ENCODE measurements at places on chromosomes 2 and 18.

DNA sequence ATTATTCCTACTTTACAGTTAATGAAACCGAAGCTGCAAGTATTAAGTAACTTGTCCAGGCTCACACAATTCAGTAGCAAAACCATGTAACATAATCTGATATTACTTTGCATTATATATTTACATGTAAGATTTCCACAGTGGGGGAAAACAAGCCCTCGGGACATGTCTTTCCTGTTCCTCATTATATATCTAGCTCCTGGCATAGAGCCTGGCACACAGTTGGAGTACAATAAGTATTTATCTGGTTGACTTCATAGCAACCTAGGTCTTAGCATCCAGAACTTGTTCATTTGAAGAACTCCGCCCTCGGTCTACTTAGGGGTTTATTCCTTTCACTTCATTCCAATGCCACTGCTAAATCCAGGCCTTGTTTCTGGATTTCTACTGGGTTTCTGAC is 1.6 kb upstream of the RBM45 start:
- DNase-seq = no peak

GRCh38 chr2:19775315-19775714 is 126.5 kb downstream of the TTC32 start:
- no peak for DNase-seq

DNA sequence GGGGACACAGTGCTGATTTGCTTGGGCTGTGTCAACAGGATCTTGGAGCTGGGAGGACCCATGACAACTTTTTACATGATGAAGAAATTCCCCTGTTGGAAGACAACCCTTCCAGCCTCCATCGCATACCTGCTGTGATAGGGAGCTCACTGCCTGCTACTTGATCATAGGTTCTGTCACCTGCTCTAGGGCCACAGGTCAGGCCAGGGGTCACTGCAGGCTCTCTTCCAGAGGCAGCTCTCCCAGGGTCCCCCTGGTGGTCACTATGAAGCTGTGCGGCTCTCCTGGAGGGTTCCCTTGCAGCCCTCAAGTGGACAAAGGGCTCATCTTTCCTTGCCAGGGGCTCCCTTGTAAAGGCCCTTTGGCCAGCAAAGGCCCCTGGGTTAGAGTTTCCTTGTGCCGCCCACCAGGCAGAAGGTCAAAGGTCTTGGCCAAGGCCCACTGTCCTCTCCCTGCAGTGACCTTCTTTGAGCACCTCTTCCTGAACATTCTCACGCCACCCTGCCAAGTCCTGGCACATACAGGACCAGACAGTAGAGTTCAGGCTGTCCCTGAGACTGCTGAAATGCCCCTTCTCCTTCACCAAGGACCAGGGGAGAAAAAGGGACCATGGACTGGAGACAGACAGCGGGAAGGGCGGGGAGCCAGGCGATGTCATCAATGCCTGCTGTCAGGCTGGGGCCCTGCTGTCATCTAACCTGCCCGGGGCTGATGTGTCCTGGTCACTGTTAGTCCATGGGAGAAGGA is 345.1 kb downstream of the DYSF start:
- no peak for DNase-seq

DNA sequence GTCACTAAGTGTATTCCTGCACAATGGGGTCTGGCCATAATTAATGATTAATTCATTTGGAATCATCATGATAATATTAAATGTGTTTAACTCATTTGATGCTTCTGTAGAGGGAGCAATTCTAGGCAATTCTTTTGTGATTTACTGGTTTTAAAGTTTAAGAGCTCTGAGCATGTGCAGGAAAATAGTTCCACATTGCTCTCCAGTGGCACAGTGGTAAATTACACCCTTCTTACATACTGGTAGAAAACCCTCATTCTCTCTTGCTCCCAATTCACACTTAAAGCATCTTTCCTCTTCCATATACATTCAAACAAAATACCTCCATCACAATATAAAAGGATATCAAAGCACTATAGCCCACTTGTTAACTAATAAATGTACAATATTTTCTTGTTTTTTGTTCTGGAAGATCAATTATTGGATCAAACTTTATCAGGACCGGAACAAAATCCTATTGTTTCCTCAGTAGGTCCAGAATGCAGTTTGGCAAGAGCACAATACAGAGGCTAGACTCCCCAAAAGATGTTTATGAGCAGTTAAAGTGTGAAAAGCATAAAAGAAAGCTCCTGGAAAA is 844.3 kb downstream of the MBD2 start:
- no peak for DNase-seq

- no peak for DNase-seq
Measured at GRCh38 chr2:26189123-26189522, 16.2 kb downstream of the GAREM2 start.

DNA sequence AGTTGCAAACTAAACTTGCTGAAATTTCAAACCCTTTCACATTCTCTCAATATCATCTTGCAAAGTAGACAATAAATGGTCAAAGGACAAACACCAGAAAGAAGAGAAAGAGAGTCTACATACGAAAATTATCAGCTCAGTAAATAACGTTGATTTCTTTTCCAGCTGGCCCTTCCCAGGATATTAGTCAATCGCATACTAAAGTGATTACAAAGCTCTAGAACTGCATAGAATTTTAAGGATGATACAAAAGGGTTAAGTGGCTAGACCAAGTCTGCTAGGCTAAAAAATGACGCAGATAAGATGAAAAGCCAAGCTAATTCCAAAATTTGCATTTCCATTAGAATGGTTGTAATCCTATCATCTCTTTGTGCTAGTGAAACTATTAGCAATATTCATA is 405.7 kb downstream of the FBXO15 start:
- DNase-seq = no peak

GRCh38 chr2:146239392-146240135 is 1605.3 kb upstream of the ACVR2A start:
- no peak for DNase-seq

DNA sequence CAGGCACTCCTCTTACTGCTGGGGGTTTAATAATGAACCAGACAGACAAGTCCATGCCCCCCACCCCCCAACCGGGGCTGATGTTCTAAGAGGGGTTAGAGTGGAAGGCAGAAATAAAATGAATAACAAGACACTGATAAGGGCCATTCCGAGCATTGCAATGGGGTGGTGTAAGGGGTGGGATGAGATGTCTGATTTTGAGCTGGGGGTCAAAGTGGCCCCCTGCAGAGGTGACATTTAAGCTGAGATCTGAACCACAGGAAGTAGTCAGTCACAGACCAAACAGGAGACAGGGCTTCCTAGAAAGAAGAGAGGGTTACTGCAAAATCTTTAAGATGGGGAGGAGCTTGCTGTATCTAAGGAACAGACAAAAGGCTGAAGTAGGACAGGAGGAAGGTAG is 180.6 kb upstream of the SH3BP4 start:
- no peak for DNase-seq

DNA sequence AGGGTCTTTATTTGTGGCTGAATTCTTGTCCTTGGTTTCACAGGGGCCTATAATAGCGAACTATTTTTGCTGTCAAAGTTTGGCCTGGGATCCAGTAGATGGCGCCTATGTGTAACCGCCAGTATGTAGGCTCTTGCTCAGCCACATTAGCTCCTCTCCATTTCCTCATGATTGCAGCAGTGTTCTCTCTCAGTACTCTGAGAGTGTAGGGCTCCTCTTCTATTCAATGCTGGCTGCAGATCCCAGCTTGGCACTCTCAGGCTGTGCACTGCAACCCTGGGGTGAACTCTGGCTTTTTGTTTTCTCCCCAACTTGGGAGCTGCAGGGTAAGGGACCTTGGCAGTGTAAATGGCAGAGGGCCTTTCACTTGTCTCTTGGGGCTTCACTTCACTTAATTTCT is 344.6 kb upstream of the CHAC2 start:
- no peak for DNase-seq

DNA sequence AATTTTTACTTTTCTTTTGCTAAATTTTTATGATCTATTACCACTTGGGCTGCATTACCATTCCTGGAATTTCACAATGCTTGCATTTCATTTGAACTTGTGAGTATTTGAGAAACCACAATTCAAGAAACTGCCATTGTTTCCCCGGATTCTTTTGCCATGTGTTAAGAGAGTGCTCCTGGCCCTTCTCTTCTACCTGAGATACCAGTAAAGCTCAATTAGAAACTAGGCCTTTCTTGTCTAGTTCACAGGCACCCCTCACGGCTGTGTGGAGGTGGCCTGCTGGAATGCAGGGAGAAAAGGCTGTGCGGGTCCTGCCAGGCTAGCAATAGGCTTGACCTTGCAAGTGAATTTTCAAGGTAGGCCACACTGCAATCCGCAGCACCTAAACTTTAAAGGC is 40.8 kb downstream of the ZEB2 start:
- no peak for DNase-seq

DNA sequence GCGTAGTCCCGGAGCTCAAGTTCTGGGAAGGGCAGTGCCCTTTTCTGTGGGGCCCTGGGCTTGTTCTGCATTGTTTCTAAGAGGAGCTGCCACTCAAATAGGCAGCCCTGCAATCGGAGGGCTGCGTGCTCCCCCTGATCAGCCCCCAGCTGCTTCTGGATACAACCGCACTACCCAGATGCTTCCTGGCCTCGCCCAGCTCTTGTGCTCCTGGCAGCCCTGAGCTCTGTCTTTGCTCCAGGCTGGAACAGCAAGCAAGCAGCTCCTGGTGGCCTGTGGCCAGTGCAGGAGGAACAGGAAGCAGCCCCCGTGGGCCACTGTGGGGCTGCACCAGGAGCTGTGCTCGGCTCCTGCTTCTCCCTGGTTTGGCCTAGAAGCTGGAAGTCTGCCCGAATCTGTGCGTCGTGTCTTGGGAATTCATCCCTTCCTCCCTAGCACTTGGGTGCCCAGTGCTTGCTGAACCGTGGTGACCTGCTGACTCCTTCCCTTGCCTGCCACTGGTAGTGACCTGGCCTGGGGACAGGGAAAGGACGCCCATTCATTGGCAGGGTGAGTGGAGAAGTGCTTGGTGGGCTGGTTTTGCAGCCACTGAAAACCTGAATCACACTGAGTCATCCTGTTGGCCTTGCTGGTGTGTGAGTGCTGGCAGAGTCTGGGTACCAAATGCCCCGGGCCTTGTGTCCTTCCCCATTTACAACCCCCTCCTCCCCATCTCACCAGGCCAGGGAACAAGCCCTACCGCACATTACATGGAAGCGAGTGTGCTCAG is 27.3 kb upstream of the NTSR2 start:
- no peak for DNase-seq

GRCh38 chr2:85875350-85876050 is 13.3 kb downstream of the ST3GAL5 start:
- DNase-seq = no peak

- no peak for DNase-seq
Measured at GRCh38 chr18:59627414-59627813, 69.8 kb downstream of the CCBE1 start.

DNA sequence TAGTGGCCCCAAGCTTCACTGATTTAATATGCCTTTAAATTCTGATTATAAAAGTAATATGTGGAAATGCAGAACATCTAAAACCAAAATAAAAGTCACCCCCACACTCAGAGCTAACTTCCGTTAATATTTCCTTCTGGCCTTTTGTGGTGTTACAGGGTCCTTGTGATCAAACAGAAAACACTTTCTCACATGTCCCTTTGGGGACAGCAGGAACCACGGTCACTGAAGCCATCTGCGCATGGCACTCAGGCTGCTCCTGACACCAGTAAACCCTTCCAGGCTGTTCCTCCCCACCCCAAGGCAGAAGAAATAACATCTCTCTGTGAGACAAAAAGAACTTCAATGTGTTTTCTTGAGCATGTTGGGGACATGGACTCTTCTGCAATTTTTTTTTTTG is 25.1 kb upstream of the GPR17 start:
- no peak for DNase-seq

DNA sequence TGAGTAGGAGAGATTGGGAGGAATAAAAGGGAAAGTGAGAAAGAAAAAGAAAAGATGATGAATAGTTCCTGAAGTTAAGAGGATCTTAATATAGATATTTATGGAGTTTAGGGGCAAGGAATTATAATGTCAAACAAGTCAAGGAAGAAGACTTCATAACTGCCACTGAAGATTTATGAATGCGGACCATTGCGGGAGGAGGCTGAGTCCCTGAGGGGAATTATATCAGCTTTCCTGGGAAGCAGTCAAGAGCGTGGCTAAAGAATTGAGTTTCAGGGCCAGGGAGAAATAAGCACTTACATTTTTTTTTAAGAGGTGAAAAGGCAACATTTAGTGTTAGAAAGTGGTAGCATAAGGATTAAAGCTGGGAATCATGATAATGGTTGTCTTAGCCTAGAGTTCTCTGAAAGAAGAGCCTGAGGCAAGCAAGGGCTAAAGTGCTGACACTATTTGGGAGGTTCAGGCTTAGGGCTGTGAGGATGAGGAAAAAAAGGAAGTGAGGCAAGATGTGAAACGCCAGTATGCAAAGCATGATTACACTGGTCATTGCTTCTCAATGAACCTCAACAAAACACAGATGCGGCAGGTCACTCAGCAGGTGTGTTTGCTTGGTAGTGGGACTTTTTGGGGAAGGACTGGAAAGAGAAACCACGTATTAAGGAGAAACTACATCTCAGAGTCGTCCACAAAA is 217.1 kb downstream of the SLC4A3 start:
- no peak for DNase-seq

DNA sequence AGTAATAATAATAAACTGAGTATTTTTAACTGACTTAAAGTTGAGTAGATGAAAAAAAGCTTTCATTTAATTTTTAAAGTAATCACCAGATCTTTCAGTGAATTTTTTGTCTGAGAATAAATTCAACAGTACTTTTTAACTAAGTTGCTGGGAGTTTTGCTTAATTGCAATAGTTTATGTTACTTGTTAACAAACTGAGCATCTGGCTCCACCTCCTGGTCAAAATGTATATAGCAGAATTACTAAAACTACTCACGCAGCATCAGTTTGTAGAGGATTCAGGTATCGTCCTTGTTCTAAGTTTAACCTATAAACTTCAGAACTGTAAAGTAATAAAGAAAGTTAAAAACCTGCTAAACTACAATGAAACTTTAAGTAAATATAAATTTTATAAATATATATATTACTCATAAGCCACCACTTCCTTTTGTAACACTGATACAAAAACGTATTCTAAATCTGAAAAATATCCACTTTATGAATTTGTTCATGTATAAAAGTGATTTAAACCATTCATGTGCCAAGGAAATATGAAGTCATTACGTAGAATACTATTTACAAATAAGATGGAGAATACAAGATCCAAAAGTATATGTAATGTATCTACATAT is 21.3 kb downstream of the NOL10 start:
- no peak for DNase-seq

DNA sequence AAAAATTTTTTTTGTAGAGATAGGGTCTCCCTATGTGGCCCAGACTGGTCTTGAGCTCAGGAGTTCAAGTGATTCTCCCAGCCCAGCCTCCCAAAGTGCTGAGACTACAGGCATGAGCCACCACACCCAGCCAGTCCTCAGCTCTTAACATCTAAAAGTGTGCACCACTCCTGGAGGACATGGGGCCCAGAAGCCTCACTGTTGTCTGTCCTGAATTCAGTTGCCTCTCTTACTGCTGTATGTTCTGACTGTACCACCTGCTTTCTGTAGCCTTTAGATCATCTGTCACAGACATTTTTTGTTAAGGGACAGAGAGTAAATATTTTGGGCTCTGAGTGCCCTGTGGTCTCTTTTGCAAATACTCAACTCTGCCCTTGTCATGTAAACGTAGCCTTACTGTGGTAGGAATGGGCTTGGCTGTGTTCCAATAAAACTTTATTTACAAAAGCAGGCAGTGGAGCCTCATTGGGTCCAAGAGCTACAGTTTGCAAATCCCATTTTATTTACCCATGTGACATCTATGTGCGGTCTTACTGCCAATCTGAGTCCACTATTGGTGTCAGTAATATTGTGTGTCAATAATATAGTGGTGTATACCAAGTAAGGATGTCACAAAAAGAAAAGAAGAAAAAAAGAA is 38.1 kb downstream of the TMEM37 start:
- no peak for DNase-seq

Data from stimulated activated CD4-positive, alpha-beta T cell treated with anti-CD3 and anti-CD28 coated beads, Interleukin-1b, Interleukin-23, amount 100 ng/mL, for 1 hour (primary cell).